Activated CD4-positive, alpha-beta memory T cell treated with anti-CD3 and anti-CD28 coated beads for 36 hours (primary cell): ENCODE measurements at places on chromosomes 1 and 21. TPM values are rescaled to one million over a fixed set of nuclear protein-coding genes. Genes with fewer than 3 reads are reported as not detected.

GRCh38 chr1:225926551-225927113 lies 2.6 kb upstream of the PYCR2 start:
- no peak for DNase-seq

DNA sequence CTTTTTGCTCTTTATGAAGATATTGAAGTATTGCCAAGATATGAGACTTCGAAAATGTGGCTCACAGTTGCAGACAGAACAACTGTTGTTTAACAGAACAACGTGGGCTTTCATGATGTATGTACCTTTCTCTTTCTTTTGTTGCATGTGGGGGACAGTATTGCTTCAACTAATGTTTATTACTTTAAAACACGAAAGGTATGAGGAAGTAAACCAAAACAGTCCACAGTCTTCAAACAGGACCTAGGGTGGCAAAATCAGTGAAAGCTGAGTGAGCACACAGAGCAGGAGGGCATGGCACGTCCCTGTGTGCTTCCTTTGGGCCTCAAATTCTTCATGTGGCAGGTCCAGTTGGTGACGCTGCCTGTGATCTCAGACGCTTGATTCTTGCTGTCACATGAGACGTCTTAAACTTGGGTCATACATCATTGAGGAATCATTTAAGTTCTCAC lies 7.8 kb upstream of the CHAF1B start:
- no peak for DNase-seq

DNA sequence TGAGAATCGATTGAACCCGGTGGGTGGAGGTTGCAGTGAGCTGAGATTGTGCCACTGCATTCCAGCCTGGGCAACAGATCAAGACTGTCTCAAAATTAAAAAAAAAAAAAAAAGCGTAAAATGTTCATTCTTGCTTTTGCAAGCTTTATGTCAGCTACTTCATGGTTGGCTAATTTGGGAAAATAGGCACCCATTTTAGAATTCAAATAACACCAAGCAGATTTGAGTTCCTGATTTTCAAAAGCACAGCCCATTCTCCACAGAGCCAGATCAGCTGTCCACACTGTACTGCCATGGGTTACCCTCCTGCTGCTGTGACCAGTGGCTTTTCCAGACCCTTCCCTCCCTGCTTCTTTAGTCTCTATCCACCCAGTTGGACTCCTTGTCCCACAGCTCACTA lies 4.4 kb downstream of the THEM5 start:
- DNase-seq = no peak

The FCRL4 gene
- total RNA-seq = not detected

The OR10Z1 gene
- total RNA-seq = not detected
